RPMI7951 (cell line): ENCODE measurements at places on chromosomes 16 and 17. TPM values are rescaled to one million over a fixed set of nuclear protein-coding genes. Genes with fewer than 3 reads are reported as not detected.

RNF157 gene
- total RNA-seq = 3.5 and 5.8 TPM in 2 replicates

GAS2L2 gene
- not detected in 2 replicates for total RNA-seq

IGFALS gene
- not detected in 2 replicates for total RNA-seq

FOXL1 gene
- 4.3 and 5.7 TPM in 2 replicates for total RNA-seq

TUBD1 gene
- total RNA-seq = 9.7 and 10.8 TPM in 2 replicates

FTSJ3 gene
- total RNA-seq = 49.5 and 62.1 TPM in 2 replicates

SYT17 gene
- total RNA-seq = 0.20 and 0.24 TPM in 2 replicates

PRSS53 gene
- 0.60 and 1.3 TPM in 2 replicates for total RNA-seq

PRCD gene
- under 0.01 and 0.48 TPM in 2 replicates for total RNA-seq

SPATA22 gene
- total RNA-seq = not detected in 2 replicates

RNF112 gene
- 0.24 and 0.29 TPM in 2 replicates for total RNA-seq

TGFB1I1 gene
- total RNA-seq = 27.5 and 37.7 TPM in 2 replicates

CDR2L gene
- 8.4 and 8.9 TPM in 2 replicates for total RNA-seq

DNA sequence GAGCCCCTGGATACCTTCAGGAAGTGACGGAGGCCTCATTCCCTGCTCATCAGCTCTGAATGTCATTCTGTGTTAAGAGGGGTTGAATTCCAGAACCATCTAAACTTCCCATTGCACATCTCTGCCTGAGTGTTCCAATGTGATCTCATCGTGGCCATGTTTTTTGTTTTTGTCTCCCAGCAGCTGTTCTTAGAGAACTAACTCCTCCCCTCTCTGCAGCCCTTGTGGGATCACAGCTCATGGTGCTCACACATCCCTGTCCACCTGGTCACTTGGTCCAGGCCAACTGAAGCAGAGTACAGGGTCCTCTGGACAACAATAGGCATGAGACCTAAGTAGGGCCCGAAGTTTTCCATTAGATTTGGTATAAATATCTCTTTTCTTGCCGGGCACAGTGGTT lies 6.0 kb upstream of the SYT17 start:
- DNase-seq = no peak

- DNase-seq = no peak
These were observed 14.0 kb upstream of the KRT222 start for GRCh38 chr17:40678902-40679522.

- no peak for DNase-seq
These were observed 6.2 kb downstream of the C1QL1 start for GRCh38 chr17:44961921-44962350.

GRCh38 chr17:1007310-1008007 lies 10.5 kb downstream of the TIMM22 start:
- no peak for DNase-seq

DNA sequence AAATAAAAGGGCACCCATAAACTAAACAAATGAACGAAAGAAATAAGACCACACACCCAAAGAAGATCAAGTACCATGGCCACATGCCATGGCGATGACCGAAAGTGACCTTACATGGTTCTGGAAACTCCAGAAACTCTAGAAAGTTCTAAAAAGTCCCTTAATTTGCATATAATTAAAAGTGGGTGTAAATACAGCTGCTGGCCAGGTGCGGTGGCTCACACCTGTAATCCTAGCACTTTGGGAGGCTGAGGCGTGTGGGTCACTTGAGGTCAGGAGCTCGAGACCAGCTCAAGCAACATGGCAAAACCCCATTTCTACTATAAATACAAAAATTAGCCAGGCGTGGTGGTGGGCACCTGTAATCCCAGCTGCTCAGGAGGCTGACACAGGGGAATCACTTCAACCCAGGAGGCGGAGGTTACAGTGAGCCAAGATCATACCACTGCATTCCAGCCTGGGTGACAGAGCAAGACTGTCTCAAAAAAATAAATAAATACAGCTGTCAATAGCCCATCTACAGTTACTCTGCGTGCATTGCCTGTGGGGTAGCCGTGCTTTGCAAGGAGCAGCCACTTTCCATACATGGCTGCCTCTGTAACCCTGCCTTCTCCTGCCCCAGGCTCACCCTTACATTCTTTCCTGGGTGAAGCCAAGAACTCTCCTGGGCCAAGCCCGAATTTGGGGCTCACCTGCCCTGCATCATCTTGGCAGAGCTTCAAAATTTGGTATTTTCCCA lies 7.2 kb upstream of the ZNF778 start:
- peak; percentile 51 for DNase-seq

DNA sequence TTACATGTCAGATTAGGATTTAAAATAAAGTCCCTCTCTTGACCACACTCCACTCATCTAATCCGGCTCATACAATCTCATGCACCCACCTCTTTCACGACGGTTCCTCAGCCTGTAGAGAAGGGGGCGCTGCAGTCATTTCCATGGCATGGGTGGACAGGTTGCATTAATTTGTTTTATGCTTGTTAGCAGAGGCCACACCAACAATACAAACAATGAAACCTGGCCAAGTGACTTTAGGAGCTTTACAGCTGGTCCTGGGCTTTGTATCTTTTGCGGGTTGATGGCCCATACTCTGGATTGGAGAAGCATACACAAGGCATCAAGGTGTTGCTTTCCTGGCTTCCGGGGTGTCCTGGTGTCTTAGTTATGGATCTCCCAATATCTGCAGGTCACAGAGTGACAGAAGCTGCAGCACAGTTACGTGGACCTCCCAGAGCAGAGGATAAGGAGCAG lies 9.7 kb upstream of the SNF8 start:
- DNase-seq = peak; percentile 46

- no peak for DNase-seq
These were observed 79.1 kb downstream of the NXN start for GRCh38 chr17:900336-900934.

- no peak for DNase-seq
These were observed 25.9 kb downstream of the PIPOX start for GRCh38 chr17:29068818-29069217.

DNA sequence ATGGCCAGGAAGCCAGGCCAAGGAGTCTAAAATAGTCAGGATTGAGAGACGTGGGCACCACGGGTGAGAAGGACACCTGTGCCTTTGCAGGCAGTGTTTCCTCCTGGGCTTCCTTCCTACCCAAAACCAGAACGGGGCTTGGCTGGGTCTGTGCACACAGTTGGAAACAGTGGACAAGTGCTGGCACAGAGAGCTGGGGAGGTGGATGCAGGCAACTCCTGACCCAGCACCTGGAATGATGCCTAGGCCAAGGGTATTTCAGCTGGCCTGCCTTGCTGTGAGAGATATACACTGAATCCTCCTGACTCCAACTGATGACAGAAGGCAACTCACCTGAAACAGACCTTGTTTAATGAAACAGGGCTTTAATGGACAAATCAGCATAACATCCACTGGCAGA lies 186.2 kb downstream of the SLC39A11 start:
- DNase-seq = no peak

DNA sequence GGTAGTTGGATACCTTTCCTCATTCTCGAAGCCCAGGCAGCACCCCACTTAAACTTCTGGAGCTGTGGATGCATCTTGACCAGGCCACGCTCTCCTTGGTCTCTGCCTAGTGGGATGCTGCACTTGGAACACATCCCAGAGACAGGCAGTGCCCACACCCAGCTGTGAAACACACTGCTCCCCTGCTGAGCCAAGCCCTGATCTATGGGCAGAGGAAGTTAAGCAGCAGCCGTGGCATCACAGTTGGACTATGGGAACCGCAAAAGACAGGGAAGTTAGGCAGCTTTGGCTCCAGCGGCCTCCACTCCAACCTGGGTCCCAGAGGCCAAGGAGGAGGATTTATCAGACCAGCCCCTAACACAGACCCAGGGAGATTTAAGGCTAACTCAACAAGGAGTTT lies 284.8 kb upstream of the CCL2 start:
- peak; percentile 51 for DNase-seq

DNA sequence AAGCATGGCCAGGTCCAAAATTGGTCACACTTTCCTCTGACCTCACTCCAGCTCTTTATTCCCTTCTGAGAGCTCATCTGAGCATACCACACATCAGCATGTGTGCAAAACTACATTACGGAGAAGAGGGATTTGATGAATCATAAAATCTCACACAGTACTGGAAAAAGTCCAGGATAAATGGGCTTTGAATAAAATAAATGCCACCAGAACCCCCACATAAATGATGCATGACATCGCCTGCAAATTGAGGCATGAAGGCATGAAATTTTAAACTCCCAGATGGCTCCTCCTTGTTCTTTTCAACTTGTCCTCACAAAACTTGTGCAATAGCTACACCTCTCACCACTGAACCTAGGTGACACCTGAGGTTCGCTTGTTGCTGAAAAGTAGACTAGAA lies 439.5 kb downstream of the CA10 start:
- DNase-seq = no peak

GRCh38 chr16:17343728-17344127 lies 127.0 kb downstream of the XYLT1 start:
- DNase-seq = no peak

DNA sequence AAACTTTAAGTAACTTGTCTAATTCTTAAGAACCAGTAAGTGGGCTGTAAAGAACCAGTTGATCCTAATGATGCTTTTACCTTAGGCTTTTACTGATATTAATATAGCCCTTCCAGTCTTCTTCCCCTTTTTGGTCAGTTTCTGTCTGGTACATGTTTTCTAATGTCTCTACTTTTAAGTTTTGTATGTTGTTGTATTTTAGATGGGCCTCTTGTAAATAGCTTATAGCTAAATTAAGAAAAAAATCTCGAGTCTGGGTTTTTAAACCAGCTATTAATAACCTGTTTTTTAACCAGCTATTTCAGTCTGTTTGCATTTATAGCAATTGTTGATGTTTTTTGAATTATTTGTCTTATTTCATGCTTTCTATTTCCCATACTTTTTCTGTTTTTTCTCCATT lies 79.0 kb downstream of the PITPNC1 start:
- DNase-seq = no peak

DNA sequence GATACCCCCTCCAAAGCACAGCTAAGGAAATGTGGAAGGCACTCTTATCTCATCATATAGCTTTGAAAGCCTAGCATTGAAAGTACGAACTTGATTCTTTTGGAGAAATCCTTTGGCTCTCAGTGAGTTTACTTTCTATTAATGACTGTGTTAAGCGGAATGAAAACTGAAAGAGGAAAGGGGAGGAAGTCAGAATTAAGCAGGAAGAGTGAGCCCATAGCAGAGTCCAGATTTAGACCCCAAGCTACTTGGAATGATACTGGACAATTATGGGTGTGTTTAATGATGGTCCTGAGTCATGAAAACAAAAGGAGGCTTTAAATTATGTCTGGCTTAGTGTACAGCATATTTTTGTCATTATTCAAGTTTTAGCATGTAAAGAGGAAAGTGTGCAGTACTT lies 42.2 kb downstream of the TENT4B start:
- peak; percentile 66 for DNase-seq

GRCh38 chr17:9002227-9002605 lies 19.1 kb upstream of the NTN1 start:
- DNase-seq = no peak

GRCh38 chr17:3974980-3975379 lies 10.7 kb upstream of the ATP2A3 start:
- no peak for DNase-seq

DNA sequence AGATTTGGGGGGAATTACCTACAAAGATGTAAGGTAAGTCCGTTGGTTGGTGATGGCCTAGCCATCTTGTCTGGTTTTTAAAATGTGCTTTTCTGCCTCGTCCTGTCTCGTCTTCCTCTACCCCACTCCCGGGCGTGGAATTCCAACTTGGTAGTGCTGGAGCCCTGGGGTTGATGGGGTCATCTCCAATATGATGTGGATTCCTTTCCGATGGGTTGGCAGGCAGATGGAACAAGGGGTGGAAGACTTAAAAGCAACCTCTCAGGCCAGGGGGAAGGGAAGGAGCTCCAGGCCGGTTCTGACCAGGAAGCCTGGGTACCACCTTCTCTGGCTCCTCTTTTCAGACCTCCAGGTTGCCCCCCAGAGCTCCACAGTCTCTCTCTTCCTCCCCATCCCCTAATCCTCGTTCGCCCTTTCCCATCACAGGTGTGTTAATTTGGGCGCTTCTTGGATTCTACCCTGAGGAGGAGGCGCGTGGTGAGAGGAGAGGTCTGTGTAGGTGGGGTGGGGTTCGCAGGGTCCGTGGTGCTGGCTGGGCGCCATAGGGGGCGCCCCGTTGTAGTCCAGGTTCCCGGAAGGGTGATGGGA lies 5.1 kb upstream of the HOXB2 start:
- DNase-seq = no peak

DNA sequence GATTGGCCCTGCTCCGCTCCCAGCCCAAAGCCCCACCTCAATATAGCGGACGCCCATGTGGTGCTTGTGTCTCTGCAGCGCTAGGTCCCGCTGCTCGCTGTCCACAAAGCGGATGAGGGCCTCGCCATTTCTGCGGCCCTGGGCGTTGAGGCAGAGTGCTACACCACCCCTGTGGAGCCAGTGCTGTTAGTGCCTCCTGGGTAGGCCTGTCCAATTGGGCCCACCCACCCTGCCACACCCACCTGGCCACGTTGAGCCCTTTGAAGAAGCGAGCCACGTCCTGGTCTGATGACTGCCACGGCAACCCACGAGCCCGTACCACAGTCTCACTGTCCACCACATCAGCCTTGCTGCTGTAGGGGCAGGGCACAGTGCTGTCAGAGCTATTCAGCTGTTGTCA lies 3.6 kb downstream of the ESRP2 start:
- no peak for DNase-seq
